MCF 10A (cell line): ENCODE measurements at places on chromosomes 3 and 15. TPM values are rescaled to one million over a fixed set of nuclear protein-coding genes. Genes with fewer than 3 reads are reported as not detected.

The SLC25A38 gene
- total RNA-seq, result 37.6 and 45.9 TPM in 2 replicates

The ABI3BP gene
- total RNA-seq, result 2.9 and 3.1 TPM in 2 replicates

The MED12L gene
- total RNA-seq, result 0.47 and 1.3 TPM in 2 replicates

The ACP3 gene
- total RNA-seq, result not detected in 2 replicates

The TMC3 gene
- total RNA-seq, result not detected in 2 replicates

The GOLGA6A gene
- total RNA-seq, result not detected in 2 replicates

The CCR9 gene
- not detected in 2 replicates for total RNA-seq

The AADACL2 gene
- not detected in 2 replicates for total RNA-seq

The ALPK3 gene
- 0.07 and 0.10 TPM in 2 replicates for total RNA-seq

The COL6A5 gene
- total RNA-seq, result not detected in 2 replicates

The AKAP13 gene
- total RNA-seq, result 65.7 and 92.9 TPM in 2 replicates

The GCSAM gene
- total RNA-seq, result 0.29 and 0.63 TPM in 2 replicates

The MYL3 gene
- total RNA-seq, result not detected in 2 replicates

The EIF5A2 gene
- 6.0 and 15.0 TPM in 2 replicates for total RNA-seq

The GPR160 gene
- 1.8 and 2.6 TPM in 2 replicates for total RNA-seq

The GNB4 gene
- 20.3 and 20.8 TPM in 2 replicates for total RNA-seq

The POLQ gene
- 4.1 and 5.8 TPM in 2 replicates for total RNA-seq

The SRGAP3 gene
- total RNA-seq, result 13.7 and 19.8 TPM in 2 replicates

The NEIL1 gene
- 6.6 and 9.5 TPM in 2 replicates for total RNA-seq

The CLRN1 gene
- not detected in 2 replicates for total RNA-seq

The TM4SF4 gene
- total RNA-seq, result not detected in 2 replicates
